ENCODE measurements at places on chromosomes 7 and 10.

- no peak for DNase-seq
These were observed 654.6 kb upstream of the GALNT17 start for GRCh38 chr7:70477036-70478010.

DNA sequence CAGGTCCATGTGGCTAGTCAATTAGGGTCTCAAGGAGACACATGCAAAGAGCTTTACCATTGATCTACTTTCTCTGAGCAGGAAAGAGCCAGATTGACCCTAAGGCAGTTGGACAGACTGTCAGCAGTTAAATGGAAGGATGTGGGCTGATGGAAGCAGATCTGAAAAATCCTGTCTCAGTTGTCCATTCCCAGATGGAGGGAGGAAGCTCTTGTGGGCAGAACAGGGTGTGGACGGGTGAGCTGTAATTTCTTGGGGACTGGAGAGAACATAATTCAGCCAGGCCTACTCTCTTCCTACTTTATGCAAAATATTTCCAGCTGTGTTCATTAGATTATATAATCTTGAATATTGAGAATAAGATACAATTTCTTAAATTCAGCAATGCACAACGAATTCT lies 163.6 kb downstream of the GNAT3 start:
- DNase-seq, result no peak

- DNase-seq, result no peak
These were observed 26.2 kb upstream of the CRHR2 start for GRCh38 chr7:30708412-30708811.

DNA sequence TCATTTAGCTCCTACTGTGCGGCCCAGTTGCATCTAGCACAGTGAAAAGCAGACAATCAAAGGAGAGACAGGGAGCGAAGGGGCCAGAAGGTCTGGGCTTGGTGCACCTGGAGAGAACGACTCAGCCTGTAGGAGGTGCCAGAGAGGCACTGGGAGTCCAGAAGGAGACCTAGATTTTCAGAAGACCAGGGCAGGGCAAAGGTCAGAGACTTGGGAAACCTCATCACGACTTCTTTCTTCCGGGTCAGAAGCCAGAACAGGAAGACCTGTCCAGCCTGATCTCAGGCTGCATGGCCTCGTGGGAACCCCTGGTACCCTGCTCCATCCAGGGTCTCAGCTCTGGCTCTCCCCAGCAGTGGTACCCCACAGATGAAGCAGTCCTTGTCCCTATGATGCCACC lies 5.2 kb downstream of the AGAP3 start:
- DNase-seq, result peak; percentile 73

GRCh38 chr10:59876695-59877094 lies 29.7 kb downstream of the CCDC6 start:
- no peak for DNase-seq

GRCh38 chr10:25745976-25746375 lies 188.1 kb upstream of the MYO3A start:
- no peak for DNase-seq

GRCh38 chr7:151592868-151593486 lies 73.3 kb upstream of the RHEB start:
- no peak for DNase-seq

DNA sequence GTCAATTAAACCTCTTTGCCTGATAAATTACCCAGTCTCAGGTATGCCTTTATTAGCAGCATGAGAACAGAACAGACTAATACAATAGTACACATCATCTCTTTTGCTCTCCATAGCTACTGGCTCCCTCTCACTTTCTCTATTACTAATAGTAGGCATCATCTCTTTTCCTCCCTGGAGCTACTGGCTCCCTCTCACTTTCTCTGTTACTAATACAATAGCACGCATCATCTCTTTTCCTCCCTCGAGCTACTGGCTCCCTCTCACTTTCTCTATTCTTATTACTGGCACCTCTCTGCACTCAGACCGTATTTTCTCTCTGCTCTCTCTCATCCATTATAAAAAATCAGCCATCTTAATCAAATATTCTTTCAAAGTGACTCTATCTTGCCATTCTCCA lies 37.1 kb downstream of the SLC25A13 start:
- no peak for DNase-seq

DNA sequence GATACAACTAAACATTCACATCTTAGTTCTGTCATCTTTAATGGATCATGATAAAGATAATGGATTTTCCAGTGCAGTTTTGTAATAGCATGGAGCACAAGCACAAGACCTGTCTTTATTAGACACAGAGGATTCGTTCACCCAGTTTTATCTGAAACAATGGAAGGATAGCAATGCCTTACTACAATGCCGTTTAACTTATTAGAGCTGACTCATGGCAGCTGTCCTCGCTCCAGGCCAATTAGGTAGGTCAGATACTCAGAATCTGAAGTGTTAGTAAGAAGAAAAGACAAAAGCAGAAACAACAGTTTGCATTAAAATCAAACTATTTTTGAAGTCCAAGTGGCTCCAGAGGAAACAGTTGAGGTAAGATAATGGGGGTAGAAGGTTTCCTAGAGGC lies 12.8 kb downstream of the OR13A1 start:
- DNase-seq, result no peak

DNA sequence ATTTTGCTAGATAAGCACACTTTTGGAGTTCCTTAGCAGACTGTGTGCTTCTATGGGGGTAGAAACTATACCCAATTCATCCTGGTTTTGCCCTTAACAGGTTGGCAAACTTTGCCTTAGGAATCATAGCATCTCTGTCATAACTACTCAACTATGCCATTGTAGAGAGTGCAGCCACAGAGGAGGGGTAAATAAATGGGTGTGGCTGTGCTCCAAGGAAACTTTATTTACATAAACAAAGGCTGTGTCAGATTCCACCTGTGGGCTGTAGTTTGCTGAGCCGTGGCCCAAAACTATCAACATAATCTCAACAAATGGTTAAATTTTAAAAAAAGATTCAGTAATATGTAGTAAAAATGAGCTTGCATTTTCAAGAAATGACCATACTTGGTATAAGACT lies 51.6 kb upstream of the LAMB1 start:
- no peak for DNase-seq

GRCh38 chr7:66769833-66770512 lies 29.4 kb downstream of the RABGEF1 start:
- no peak for DNase-seq

- DNase-seq, result no peak
These were observed 670.0 kb downstream of the XPNPEP1 start for GRCh38 chr10:109253306-109253705.

- no peak for DNase-seq
These were observed 321.8 kb downstream of the ZNF248 start for GRCh38 chr10:37535459-37536246.

- DNase-seq, result no peak
These were observed 2.9 kb downstream of the AS3MT start for GRCh38 chr10:102872163-102872562.

DNA sequence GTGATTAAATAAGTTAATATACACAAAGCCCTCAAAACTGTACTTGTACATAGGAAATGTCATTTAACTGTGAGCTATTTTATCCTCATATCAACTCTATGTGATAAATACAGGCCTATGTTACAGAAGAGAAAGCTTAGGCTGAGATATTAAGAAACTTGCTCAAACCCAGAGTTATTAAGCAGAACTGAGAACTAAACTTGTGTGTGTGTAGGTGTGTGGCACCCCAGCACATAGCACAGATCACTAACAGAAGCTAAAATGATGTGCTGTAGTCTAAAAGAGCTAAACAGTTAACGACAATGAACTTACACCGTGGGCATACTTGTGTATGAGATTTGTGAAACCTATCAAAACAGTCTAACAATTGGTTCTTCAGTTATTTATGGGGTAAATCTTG lies 34.5 kb downstream of the MTPN start:
- peak; percentile 46 for DNase-seq

- DNase-seq, result peak; percentile 68
These were observed 613 bp downstream of the AP5Z1 start for GRCh38 chr7:4775848-4776623.

- DNase-seq, result peak; percentile 2
These were observed 1262.6 kb upstream of the SORCS1 start for GRCh38 chr10:108427146-108427545.

GRCh38 chr7:55087521-55087961 lies 68.7 kb downstream of the EGFR start:
- DNase-seq, result no peak

- DNase-seq, result no peak
These were observed 18.9 kb downstream of the APBB1IP start for GRCh38 chr10:26457088-26457487.

- peak; percentile 84 for DNase-seq
These were observed 346.9 kb upstream of the PRKCQ start for GRCh38 chr10:6926971-6927370.

DNA sequence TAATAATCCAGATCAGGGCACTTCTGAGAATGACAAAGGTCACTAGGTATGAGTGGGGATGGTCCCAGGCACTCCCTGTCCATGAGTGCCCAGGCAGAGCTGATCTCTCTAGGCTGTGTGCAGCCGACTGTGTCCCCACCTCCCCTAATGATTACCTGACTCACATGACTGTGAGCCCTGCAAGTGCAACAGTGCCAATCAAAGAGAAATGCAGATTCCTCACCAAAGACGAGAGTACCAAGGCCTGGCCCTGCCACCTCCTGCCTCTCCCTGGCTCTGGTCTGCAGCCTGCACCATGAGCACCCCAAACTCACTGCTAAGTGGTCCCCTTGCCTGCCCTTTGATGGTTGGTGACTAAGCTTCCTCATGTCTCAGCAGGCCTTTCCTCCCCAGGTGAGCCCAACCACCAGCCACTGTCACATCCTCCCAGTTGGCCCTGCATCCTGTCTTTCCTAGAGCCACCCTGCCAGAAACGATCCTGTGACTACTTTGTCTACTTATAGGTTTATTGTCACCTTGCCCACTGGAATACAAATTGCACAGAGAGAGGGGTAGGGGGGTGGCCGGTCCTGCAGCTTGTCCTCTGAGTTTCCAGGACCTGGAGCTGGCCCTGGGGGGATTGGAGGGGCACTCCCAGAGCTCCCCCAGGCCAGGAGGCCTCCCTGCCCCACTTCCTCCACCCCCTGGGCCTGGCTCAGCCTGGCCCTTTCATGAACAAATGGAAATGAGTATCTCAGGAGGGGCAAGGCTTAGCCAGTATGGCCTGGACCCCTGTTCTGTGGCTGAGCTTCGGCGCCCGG lies 22.4 kb upstream of the GDF10 start:
- DNase-seq, result no peak

- DNase-seq, result peak; percentile 87
These were observed 30.6 kb upstream of the GALNTL5 start for GRCh38 chr7:151925446-151926335.

GRCh38 chr10:103042908-103043307 lies 124.8 kb downstream of the CNNM2 start:
- no peak for DNase-seq

- DNase-seq, result no peak
These were observed 335.6 kb upstream of the GLI3 start for GRCh38 chr7:42572561-42572960.

- no peak for DNase-seq
These were observed 15.0 kb downstream of the HTRA1 start for GRCh38 chr10:122476333-122476695.

- no peak for DNase-seq
These were observed 451.4 kb upstream of the VSTM2A start for GRCh38 chr7:54090652-54091213.

- no peak for DNase-seq
These were observed 273.9 kb upstream of the ADARB2 start for GRCh38 chr10:2011106-2011716.

DNA sequence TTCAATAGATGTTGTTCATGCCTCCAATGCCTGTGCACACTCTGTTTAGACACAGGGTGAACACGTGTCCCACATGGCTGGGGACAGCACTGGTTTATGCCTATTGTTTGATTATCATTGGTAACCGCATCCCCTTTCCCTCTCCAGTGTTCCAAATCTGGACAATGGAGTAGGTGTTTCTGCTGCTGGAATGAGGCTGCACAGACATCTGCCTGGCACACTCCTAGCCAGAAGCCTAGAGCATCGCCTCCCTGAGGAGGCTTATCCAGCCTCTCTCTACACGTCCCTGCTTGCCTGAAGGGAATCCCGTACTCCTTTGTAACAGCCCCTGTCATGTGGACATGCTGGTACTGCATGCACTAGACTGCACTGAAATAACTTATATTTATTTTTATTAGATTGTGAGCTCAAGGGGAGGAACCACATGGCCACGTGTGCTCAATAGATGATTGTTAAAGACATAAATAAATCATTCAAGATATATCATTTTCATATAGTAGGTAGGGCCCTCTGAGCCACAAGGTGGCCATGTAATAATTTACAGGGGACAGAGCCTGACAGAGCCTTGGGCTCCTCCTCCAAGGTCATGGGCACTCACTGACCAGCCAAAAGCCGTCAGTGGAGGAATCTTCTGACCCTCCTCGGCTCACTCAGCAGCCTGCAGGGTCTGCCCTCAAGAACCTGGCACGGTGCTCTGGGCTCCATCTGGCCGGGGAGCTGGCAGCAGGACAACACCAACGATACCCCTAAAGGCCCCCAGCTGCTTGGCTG lies 310.9 kb upstream of the ZNF32 start:
- DNase-seq, result no peak

DNA sequence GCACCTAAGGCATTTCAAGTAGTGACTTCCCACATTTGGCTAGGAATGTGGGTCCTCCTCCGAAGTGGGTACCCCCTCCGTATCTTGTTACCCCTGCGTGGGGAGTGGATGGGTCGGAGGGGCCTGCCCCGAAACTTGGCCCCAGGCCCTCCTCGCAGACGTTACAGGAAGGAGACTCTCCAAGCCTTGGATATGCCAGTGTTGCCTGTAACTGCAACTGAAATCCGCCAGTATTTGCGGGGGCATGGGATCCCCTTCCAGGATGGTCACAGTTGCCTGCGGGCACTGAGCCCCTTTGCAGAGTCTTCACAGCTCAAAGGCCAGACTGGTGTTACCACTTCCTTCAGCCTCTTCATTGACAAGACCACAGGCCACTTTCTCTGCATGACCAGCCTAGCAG lies 823 bp downstream of the TWNK start:
- no peak for DNase-seq

DNA sequence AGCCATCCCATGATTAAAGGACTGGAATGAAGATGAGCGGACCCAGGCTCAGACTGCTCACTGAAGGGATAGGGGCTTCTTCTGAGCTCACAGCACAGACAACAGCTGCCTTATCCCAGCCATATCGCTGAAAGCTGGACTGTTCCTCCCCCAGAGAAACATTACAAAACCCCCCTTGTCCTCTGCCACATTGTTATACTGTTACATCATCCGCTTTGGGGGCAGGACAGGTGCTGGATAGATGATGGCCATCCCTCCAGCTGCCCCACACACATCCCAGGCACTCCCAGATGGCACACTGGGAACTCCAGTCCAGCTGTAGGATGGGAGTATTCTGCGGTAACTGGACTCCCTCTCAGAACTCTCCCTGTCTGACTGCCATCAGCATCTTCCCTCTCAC lies 58.7 kb upstream of the BTRC start:
- DNase-seq, result no peak

Data from inflammatory macrophage treated with lipopolysaccharide for 1 hour (primary cell).